ENCODE measurements at places on chromosomes 6 and 20.

DNA sequence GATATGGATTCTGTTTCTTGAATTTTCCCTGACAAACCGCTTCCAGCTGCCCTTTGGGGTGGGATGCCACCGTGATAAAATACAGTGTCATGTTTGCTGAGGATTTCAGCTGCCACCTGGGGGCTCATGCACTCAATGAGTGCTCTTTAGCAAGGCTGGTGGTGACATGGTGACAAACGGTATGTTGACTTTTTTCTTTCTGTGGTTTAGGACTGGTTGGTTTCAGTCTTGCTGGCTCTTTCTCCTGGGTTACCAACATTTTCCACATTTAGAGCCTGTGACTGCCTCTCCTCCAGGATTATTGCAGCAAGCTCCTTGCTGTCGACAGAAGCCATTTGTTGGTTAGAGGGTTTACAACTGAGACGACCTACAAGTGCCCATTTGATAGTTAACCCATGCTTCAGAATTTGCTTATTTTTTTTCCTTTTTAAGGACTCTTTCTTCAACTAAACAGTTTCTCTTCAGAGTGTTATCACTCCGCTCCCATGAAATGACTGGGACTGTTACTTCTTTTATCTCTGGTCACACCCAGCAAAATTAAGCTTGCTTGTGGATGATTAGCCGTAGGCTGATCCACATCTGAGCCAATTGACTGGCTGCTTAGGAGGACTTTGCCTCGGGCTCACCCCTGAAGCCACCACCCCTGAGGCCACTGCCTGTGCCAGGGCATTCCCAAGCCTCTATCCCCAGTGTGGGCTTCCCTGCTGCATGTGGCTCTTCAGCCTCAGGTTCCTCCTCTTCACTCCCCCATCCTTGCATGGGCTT is 48.4 kb upstream of the CDYL start:
- peak; percentile 74 for DNase-seq

- no peak for DNase-seq
These were observed 355.5 kb downstream of the PRKN start for GRCh38 chr6:162372106-162372505.

- DNase-seq, result no peak
These were observed 68.1 kb upstream of the UST start for GRCh38 chr6:148678682-148679081.

DNA sequence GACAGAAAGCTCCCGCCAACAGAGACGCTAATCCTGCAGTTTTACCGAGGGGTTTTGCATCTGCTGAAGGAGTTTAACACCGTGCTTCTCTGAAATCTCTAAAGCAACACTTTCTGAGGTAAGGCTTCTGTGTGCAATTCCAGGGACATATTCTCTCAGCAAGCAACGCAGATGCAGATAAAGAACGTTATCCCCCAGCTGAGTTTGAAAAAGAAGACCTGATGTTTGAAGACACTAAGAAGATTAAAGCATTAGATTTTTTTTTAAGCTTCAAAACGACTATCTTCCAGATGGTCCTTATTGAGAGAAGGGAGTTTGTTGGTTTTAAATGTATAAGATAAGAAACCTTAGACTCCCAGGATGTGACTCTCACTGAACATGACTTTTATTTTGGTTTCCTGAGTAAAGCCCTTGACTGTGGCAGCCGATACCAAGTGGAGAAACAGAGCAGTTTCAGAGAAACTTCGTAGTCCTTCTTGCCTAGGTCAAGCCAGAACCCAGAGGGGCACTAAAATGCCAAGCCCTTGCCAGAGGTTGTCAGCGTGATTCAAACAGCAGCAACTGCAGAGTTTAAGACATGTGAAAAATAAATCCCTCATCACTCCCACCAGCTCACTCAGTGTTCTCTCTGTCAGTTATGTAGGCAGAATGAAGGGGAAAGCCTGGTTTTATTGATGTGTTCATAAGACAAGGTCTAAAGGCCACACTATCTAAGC is 353.3 kb upstream of the CNR1 start:
- no peak for DNase-seq

DNA sequence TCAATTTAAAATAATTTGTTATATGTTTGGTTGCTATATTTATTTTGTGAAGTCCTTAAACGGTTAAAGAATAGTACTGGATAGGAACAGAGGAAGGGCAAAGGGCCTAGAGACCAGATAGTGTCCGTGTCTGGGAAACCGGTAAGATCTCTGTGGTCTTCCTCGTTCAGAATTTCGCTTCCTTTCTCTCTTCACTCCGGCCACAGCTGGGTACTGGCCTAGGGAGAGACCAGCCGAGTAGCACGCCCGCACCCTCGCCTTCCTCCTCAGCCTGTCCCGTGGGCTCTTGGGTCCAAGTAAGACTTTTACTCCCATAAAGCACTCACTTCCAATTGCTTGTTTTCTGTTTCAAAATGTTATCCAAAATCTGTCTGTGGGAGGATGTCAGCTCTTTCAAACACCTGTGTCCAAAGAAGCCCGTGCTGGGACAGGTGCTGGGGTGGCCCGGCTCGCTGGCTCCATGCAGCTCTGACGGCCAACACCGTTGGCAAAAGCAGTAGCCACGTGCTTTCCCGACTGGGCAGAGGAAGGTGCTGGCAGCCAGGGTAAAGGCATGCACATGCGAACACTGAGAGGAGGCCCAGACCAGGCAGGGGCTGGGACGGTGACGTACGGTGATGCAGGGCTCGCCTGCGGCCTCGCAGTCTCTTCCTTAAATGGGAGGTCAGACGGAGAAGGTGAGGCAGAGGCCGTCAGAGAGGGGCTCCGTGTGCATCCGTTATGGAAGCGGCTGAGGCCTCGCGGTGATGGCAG is 112.2 kb downstream of the IRF4 start:
- DNase-seq, result no peak

DNA sequence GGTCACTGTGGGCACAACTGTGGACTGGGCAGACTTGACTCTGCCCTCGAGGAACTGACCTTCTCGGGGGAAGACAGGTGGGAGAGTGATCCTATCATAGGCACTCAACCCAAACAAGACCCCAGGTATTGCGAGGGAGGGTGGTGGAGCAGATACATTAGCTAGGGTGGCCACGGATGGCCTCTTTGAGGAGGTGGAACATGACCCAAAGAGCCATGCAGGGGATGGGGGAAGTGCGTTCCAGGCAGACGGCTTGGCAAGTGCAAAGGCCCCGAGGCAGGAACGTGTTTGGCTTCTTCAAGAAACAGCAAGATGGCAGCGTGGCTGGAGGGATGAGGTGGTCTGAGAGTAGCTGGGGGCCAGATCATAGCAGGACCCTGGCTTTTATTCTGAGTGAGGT is 167.6 kb downstream of the NFATC2 start:
- DNase-seq, result no peak

GRCh38 chr6:109282756-109283155 is 99.5 kb downstream of the CD164 start:
- DNase-seq, result no peak

- no peak for DNase-seq
These were observed 39.5 kb downstream of the ASXL1 start for GRCh38 chr20:32397567-32398084.

GRCh38 chr20:4571759-4572531 is 149.8 kb upstream of the PRND start:
- no peak for DNase-seq

- DNase-seq, result no peak
These were observed 1.4 kb upstream of the HSP90AB1 start for GRCh38 chr6:44245391-44245911.

DNA sequence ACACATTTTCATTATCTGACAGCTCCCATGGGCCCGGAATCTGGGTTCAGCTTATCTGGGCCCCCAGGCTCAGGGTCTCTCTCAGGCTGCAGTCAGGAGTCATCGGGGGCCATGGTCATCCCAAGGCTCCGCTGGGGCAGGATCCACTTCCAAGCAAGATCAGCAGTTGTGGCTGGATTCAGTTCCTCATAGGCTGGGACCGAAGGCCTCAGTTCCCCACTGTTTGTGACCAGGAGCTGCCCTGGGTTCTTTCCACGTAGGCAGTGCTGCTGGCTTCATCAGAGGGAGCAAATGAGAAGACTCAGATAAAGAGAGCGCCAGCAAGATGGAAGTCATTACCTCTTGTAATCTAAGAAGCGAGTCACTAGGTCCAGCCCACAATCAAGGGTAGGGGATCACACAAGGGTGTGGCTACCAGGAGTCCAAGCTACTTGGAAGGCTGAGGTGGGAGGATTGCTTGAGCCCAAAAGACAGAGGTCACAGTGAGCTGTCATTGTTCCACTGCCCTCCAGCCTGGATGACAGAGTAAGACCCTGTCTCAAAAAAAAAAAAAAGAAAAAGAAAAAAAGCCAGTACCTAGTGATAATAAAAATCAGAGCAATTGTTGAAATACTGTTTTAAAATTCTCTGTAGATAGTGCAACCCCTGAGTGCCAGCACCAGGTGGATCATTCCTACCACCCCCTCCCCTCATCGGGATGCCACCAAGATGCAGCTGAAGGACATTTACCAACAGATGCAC is 162.7 kb downstream of the NFATC2 start:
- no peak for DNase-seq

DNA sequence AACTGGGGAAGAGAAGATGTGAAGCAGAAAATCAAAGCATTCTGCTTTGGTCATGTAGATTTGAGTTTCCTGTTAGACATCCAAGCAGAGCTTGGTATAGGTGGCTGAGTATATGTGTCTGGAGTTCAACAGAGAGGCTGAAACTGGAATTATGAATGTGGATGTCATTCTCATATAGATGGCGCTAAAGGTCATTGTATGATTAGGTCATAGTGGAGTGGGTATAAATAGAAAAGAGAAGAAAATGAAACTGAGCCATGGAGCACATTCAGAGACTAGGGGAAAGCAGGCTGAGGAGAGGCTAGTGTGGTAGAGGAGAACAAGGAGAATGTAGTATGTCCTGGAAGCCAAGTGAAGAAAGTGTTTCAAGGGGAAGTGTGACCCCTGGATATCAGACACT is 295.6 kb upstream of the PLN start:
- DNase-seq, result no peak

- no peak for DNase-seq
These were observed 247.5 kb downstream of the TMEM242 start for GRCh38 chr6:157075549-157076450.

GRCh38 chr6:149489967-149490366 is 5.2 kb upstream of the ZC3H12D start:
- no peak for DNase-seq

DNA sequence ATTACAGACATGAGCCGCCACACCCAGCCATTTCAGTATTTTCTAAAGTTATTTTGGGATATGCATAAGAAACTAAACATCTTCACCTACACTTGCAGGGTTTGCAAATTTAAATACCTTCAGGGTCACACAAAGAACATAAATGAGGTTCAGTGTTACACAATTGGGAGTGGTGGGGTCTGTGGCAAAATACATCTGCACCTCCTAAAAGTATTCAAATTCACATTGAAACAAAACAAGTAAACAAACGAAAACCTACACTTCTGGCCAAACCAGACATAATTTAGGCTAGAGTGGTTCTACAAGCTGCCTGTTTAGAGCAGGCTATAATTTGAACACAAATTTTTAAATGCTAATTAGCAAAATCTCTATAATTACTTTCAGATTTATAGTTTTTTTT is 34.6 kb downstream of the MAPK14 start:
- no peak for DNase-seq

DNA sequence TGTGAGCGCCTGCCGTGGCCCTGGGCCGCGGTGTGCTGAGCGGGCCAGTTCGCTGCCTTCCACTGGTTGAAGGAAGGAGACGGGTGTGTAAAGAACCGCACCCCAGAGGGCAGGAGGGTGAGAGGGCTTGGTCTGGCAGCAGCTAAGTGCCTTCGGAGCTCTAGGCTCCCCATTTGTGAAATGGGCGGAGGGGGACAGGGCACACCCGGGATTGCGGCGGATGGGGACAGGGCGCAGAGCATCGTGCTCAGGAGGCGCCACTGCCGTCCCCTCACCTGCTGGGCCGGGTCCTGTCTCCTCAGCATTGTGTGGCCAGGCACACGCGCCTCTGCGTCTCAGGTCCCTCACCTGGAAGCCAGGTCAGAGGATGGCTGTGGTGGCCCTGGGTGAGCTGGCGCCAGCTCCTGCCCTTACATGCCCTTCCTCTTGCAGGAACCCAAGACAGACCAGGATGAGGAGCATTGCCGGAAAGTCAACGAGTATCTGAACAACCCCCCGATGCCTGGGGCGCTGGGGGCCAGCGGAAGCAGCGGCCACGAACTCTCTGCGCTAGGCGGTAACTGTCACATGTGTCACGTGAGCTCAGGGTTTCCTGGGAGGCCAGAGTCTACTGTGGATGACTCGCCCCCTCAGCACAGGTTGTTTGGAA is 3.1 kb downstream of the ADRM1 start:
- no peak for DNase-seq

DNA sequence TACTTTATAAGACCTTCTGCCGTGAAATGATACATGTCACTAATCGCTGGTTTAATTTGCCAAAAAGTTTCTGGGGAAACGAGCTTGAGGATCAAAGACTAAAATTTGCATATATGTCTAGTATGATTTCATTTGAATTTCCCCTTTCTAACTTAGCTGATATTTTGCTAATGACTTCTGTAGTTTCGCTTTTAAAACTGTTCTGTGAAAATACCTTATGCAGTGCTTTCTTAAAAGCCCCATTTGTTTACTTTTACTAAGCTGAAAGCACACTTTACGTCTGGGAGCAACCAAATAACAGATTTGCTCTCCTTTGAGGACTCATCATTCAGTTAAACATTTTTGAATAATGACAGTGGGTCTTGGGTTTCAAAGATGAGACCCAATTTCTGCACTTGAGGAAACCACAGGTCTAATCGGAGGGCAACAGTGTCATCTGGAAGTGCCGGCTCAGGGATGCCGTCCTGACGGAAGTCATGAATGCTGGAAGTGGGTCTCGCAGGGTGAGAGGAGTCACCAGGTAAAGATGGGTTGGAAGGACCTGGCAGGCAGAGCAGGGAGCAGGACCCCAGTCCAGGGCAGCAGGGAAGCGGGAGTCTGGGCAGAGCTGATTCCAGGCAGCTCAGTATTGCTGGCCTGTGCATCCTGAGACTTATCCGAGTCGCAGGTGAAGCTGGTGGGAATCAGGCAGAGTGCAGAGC is 33.2 kb downstream of the PLEKHG1 start:
- DNase-seq, result no peak

DNA sequence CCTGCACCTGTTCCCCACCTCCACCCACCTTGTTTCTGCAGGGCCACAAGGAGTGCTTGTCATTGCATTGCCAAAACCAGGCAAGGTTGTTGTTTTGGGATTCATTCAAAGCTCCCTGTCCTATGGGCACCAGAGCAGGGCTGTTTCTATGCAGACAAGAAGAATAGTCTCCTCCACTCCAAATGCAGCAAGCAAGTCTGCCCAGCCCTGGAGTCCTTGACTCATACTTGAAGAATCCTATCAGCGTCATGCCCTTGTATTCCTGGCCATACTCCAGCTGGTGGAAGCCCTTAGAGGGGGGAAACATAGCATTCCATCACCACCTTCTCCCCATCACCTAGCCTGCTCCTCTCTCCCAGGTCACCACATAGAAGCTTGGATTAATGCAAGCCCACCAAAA is 145.3 kb upstream of the ECI2 start:
- no peak for DNase-seq

GRCh38 chr6:45222380-45222779 is 105.8 kb upstream of the RUNX2 start:
- DNase-seq, result no peak
